ENCODE measurements at places on chromosomes 11 and 22. TPM values are rescaled to one million over a fixed set of nuclear protein-coding genes. Genes with fewer than 3 reads are reported as not detected.

The CATSPER1 gene
- total RNA-seq = 0.14 TPM

The KCTD21 gene
- 13.8 TPM for total RNA-seq

The RIC3 gene
- not detected for total RNA-seq

The KRTAP5-11 gene
- not detected for total RNA-seq

The LYVE1 gene
- not detected for total RNA-seq

The OR4D5 gene
- not detected for total RNA-seq

The SMC1B gene
- total RNA-seq = not detected

The HORMAD2 gene
- total RNA-seq = not detected

The KDM4E gene
- total RNA-seq = not detected
